ENCODE measurements at places on chromosomes 16 and 17.

- DNase-seq, result no peak
Observed at GRCh38 chr17:78378225-78379130, at the start of gene PGS1. Gene PGS1, plus strand, starts transcription at chr17:78378649. Its CDS starts 17 bp downstream, at chr17:78378666.

DNA sequence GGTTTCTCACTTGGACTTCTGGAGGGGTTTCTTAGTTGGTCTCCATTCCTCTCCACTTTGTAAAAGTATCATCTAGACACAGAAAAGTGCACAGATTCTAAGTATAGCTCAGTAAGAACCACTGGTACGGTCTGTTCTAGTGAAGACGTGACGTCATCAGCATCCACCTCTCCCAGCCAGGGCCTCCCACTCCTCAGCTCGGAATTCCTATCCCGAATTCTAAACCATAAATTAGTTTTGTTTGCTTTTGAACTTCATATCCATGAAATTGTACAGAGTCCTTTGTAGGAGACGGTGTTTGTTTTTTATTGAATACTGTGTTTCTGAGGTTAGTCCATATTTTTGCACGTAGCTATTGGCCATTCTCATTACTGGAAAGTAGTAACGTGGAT is 25.5 kb downstream of the FOXK2 start:
- DNase-seq, result no peak

GRCh38 chr17:70527364-70527888 is 358.1 kb downstream of the KCNJ2 start:
- peak; percentile 90 for DNase-seq

- no peak for DNase-seq
Observed at GRCh38 chr16:25189305-25189704, 27.4 kb upstream of the AQP8 start.

DNA sequence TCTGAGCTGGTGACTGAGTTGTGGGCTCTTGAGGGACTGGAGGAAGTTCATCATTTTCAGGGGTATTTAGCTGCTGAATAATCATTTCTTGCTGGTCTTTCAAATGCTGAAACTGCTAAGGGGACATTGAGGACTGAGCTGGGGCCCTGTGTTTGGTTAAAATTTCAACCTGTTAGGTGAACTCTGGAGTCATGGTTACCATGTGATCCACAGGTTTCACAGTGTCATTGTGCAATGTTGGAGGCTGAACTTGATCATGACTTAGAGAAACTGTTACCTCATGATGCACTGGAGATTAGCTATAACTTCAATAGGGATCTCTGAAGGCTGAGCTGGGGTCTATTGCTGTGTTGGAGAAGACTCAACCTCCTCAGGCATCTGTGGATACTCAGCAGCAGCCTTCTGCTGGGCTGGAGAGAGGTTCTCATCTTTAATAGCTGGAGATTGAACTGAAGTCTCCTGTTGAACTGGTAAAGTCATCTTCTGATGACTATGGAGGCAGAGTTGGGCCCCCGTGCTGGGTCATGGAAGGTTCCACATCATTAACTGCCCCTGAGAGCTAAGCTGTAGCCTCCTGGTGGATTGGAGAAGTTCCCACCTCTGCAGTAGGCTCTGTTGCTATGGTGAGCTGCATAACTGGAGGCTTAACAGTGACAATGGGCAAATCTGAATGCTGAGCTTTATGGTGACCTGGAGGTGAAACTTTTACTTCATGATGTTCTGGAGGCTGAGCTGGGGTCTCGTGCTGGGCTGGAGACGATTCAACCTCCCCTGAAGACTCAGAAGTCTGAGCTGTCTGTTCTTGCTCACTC is 15.2 kb downstream of the RDM1 start:
- no peak for DNase-seq

DNA sequence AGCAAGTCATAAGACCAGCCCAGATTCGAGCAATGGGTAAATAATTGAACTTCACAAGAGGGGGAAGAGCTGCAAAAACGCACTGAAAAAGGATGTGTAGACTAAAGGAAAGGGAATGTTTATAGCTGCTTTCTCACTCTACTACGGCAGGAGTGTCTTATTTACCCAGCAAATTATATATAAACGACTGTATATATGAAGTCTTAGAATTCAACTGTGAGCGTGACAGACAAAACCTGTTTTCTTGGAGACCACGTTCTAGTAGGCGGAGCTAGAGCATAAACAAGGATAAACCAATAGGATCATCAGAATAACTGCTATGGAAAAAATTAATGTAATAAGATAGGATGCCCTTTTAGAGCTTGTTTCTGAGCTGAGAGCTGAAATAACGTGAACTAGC is 394.6 kb upstream of the MON1B start:
- DNase-seq, result no peak

DNA sequence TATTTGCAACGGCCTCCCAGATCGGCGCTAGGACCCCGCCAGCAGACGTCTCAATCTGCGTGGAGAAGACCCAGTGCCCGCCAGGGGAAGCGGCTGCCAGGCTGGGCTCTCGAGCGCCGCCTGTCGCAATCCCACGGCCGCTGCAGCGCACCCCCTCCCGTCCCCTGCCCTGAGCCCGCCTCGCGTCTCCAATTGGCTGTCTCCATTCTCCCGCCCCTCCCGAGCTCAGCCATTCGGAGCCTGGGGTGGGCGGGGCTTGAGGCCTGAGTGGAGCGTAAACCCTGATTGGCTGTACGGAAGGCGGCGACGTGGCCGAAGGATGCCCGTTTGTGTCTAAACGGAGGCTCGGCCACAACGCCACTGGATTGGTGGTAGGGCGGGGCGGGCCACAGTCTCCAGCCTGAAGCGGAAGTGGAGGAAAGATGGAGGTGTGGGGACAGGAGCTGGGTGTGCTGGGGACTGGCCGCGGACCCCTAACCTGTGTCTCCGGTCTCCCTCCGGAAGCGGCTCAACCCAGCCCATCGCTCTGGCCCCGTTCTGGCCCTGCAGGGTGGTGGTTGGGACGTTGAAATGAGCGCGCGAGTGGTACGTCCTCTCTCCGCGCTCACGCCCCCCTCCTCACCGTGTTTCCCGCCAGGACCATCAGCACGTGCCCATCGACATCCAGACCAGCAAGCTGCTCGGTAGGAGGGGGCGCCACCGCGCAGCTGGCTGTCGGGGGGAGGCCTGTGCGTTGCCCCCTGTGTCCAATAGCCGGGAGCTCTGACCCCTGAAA is at the start of gene CDK5RAP3:
Gene CDK5RAP3 (plus strand): TSS at position 389 of the 775 bp plus-strand sequence. CDS start 34 bp downstream, at position 423.
- DNase-seq, result peak; percentile 96

GRCh38 chr16:15452246-15452855 is 18.0 kb downstream of the BMERB1 start:
- no peak for DNase-seq

DNA sequence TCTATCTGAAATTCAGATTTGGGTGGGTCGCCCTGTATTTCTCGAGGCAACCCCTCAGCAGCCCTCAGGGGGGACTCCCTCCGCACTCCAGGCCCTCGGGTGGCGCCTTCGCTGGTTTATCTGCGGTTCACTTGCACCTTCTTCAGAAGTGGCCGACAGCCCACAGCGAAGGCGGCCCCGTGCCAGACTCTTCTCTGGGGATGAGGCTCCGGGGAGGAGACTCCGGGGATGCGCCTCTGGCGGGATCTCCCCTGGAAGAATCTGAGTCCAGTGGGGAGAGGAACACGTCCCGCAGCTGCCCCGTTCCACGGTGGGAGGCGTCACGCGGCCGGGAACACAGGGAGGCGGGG is 63.9 kb upstream of the DNAJA2 start:
- no peak for DNase-seq
